ENCODE measurements at places on chromosomes 1 and 21.

- DNase-seq = no peak
Observed at GRCh38 chr1:159051436-159051835, 25.1 kb downstream of the AIM2 start.

DNA sequence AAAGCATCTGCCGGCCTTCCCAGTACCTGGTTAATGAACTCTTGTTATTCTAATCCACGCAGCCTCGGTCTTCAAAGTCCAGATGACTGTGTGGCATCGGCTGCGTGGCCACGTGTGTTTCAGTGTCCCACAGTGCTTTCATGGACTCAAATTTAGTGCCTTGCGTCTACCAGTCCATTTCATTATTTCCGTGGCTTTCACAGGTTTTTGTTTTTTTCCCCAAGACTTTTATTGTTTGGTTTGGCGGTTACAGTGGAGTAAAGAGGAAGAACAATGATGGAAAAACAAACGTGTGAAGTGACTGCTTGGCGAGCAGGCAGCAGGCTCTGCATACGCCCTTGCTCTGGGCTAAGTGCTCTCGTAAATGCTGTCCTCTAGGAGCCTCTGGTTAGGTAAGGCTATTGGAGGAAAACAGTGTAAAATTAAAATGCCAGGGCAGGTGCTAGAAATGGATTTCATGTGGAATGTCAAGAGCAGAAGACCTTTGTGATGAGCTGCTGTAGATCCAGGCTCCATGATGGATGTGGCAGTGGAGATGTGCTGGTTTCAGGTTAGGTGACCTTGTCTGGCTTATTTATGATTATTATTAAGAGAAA, 536.3 kb downstream of the KIF26B start:
- DNase-seq = no peak

- DNase-seq = no peak
Observed at GRCh38 chr1:29826646-29827045, 590.3 kb downstream of the PTPRU start.

DNA sequence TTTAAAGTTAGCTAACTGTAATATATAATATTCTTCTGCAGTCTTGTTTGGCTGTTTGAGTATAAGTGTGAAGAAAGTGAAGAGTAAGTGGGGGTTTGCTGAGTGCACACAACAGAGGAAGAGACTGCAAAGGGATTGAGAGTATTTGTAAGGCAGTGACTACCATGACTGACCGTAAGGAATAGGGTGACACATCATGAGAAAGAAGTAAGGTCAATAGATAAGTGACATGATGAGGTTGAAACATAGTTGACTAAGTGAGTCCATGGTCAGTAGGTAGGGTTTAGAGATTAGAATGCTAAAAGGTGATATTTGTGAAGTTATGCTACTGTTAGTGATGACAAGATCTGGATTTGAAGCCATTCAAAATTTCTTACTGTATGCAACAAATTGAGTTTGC, 27.7 kb downstream of the WARS2 start:
- no peak for DNase-seq

GRCh38 chr1:174659823-174660222, 212.1 kb downstream of the GPR52 start:
- no peak for DNase-seq

- peak; percentile 53 for DNase-seq
Observed at GRCh38 chr1:42930178-42931107, 28.2 kb downstream of the SLC2A1 start.

- peak; percentile 23 for DNase-seq
Observed at GRCh38 chr21:32364387-32364786, 28.4 kb downstream of the URB1 start.

- no peak for DNase-seq
Observed at GRCh38 chr1:7842517-7842916, 10.3 kb downstream of the UTS2 start.

DNA sequence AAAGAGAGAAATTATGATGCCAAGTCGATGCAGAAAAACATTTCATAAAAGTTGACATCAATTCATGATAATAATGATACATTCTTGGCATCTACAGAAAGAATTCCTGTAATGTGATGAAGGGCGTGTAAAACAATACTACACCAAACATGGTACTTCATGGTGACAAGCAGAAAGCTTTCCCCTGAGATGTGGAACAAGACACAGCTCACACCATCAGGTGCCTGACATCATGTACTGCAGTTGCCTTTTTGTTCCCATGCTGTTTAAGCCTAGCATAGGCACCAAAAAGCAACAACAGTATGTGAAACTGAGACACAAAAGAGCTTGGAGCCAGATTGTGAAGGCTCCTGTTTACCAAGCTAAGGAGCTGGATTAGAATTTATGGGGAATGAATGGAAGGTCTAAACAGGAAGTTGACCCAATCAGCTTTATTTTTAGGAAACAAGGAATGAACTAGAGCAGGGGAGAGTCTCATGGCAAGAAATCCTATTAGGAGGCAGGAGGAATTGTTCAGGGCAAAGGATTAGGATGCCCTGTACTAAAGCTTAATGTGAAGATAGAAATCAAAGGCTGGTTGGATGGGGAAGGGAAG, 67.2 kb downstream of the SYDE2 start:
- no peak for DNase-seq

DNA sequence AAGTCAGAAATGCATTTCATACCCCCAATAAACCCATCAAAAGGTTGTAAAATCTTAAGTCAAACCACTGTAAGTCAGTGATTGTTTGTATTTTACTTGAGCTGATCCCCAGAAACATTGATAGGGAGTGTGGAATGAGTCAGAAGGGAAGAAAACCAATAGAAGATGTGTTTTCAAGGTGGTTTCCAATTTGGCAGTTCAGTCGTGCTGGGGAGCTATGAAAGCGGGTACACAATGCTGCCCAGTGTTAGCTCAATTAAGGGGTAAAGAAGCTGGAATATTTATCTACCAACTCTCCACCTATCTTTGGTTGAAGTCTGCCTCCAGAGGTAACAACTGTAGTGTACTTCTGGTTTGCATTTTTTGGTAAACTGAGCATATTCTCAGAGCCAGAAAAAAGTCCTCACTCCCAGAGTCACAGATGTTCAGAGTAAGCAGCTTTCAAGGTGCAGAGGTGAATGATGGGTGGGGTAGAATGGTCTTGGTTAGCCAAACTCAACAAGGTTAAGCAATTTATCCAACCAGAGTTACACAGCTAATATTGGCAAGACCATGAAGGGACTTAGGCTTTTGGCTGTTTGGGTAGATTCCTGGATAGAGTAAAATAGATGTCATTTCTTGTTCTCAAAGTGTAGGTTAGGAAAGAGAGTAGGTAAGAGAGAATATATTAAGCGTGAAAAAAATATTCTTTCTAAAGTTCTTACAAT, 202.9 kb upstream of the ADGRL2 start:
- DNase-seq = no peak

- no peak for DNase-seq
Observed at GRCh38 chr1:240096974-240097373, 5.3 kb downstream of the FMN2 start.

GRCh38 chr1:225737161-225737560, 40.5 kb upstream of the SRP9 start:
- no peak for DNase-seq

GRCh38 chr1:240199758-240200645, 108.3 kb downstream of the FMN2 start:
- DNase-seq = no peak

GRCh38 chr1:84912726-84913554, 19.9 kb upstream of the LPAR3 start:
- no peak for DNase-seq

DNA sequence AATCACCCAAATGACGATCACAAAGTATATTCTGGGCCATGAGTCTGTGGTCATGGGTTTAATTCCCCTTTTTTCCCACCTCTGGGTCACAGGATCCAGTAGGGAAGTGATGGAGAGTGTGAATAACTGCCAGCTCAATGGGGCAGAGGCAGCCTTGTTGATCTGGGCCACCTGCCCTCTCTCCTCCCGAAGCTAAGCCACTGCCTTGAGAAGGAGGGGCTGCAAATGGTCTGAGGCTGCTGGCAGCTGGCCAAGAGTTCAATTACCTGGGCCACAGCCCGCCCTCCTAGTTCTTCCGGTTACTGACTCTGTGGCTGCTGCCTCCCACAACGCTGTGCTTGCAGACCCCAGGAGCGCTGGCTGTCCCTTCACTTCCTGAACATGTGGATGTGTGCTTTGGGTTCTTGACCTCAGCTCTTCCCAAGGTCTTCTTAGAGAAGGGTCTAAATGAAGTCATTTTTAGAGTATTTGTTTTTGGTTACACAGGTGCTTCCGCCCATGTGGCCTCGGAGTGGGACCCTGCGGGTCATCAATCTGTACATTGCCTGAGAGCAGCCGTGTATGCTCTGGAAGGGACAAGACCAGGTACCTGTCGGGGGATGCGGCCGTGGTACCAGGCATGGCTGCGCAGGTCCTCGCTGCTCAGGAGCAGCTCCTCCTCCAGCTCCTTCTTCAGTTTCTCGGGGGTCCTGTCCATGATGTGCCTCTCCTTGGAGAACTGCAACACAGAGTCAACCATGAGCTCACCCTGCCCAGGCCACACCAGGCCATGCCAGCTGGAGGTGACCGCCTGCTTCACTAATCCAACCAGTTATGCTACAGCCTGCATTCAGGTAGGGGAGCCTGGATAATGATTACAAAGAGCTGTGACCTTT, 89.7 kb downstream of the BCAR3 start:
- peak; percentile 67 for DNase-seq

DNA sequence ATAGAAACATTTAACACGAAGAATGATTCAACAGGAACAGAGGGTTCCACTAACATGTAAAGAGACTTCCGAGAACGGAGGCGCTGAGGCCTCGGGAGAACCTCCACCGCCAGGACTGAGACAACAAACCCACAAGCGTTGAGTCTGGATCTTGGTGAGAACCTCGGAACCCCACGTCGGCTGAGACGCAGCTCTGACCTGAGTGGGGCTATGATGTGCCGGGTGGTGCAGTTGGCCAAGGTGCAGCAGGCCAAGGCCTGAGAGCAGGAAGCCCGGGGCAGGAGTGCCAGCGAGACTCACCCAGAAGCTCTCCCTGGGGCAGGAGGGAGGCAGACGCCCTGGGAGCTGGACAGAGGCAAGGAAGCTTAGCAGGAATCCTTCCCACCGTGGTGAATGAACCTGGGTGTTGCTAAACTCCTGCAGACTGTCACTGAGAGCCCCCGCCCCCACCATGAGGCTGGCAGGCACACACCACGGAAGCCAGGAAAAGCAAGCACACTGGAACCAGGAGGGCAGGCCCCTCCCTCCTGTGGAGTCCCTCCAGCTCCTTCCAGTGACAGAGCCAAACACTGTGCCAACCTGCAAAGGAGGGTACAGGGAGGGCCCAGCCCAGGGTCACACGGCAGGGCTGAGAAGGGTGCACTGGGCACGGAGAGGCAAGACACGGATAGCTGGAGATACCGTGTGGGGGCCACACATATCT, 34.8 kb downstream of the WDR4 start:
- DNase-seq = peak; percentile 44

- no peak for DNase-seq
Observed at GRCh38 chr21:31075848-31076247, 37.6 kb upstream of the KRTAP19-8 start.

DNA sequence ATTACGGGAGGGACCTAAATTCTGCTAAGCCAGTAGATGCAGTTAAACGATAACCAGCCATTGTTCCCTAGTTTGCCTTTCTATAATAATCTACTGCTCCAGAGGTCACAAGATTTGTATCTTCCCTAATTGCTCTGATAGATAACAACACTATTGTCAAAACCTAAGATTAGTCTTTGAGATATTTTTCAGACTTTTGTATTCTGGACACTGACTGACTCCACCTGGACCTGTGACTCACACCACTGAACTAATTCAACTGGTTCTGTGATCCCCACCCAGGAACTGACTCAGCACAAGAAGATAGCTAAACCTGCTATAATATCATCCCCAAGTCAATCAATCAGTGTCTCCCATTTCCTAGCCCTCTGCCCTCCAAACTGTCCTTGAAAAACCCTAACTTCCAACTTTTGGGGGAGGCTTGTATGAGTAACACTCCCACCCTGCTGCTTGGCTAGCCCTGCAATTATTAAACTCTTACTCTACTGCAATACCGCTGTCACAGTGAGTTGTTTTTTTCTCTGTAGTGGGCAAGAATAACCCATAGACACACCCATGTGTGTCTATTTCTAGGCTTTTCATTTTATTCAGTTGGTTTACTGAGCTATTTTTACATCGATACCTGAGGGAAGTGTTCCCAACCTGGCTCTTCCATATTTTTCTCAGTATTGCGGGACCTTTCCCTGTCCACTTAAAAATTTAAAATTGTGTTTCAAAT, 11.2 kb downstream of the KIFAP3 start:
- no peak for DNase-seq

Data from activated CD8-positive, alpha-beta memory T cell treated with anti-CD3 and anti-CD28 coated beads, Interleukin-2, amount 50 U/mL, for 48 hours (primary cell).